ENCODE measurements at places on chromosomes 5 and 9.

DNA sequence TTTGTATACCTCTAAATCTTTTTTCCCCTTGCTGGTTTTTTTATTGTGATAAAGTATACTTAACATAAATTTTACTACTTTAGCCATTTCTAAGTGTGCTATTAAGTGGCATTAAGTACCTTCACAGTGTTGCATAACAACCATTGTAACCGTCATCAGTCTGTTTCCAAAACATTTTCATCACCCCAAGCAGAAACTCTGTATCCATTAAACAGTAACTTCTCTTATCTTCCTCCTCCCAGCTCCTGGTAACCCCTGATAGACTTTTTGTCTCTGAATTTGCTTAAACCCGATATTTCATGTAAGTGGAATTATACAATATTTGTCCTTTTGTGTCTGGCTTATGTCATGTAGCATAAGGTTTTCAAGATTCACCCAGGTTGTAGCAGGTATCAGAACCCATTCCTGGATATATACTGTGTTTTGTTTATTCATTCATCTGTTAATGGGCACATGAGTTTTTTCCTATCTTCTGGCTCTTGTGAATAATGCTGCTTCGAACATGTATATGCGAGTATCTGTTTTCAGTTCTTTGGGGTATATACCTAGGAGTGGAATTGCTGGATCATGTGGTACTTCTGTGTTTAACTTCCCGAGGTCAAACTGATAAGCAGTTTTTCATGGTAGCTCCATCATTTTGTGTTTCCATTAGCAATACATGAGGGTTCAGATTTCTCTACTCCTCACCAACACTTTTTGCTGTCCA, 66.4 kb downstream of the EHMT1 start:
- DNase-seq = no peak

DNA sequence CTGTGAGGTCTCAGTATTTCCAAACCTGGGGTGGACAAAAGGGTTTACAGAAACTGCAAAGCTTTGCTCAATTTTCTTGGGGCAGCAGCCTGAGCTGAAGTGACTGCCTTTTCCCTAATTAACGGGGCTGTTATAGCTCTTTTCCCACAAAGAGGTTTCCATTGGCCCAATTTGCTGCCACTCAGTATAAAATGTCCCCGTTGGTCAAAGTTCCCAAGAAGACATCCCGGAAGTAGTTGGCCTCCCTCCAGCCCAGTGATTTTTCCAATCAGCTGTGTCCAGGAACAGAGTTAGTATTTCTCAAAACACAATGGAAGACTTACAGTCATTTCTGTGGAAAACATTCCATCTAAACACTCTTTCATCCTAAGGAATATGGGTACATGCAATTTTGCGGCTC, 643.6 kb downstream of the ACTL7B start:
- no peak for DNase-seq

DNA sequence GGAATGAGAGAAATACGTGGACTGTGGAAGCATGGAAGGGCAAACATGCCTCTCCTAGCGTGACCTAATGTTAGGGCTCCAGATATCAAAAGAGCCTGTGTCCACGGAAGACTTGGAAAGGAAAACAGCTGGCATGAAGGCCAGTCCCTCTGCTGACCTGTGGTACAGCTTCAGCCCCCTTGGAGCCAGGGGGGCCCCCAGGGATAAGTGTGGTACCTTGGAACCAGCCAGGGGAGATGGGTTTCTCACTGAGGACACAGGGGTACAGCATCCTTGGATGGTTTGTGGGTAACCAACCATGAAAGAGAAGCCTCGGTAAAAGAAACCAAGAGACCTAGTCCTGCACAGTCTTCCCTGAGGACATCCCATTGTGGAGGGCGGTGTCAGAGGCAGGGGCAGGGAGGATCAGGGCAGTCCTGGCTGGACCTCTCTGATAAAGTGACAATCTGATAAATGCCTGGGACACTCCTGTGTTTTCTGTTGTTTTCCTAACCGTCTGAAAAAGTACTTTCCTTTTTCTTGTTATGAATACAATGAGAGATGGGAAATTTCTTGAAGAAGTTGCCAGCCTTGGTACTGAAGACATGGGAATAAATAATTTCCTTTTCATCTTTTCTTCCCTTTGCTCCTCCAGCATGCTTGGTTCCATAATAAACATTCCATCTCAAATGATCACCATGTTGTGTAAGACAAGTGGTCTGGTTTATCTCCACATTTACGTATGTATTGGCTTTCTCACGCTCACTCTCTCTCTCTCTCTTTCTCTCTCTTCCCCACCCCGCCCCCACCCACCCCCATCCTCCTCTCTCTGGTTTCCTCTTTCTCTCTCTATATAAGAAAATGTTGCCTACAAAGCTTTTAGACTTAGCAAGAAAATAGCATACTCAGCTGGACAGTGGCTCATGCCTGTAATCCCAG, 102.1 kb downstream of the SUSD1 start:
- peak; percentile 91 for DNase-seq

GRCh38 chr9:75454043-75454442, 365.7 kb downstream of the OSTF1 start:
- DNase-seq = no peak

GRCh38 chr5:170582644-170583330, 79.0 kb downstream of the KCNIP1 start:
- no peak for DNase-seq

DNA sequence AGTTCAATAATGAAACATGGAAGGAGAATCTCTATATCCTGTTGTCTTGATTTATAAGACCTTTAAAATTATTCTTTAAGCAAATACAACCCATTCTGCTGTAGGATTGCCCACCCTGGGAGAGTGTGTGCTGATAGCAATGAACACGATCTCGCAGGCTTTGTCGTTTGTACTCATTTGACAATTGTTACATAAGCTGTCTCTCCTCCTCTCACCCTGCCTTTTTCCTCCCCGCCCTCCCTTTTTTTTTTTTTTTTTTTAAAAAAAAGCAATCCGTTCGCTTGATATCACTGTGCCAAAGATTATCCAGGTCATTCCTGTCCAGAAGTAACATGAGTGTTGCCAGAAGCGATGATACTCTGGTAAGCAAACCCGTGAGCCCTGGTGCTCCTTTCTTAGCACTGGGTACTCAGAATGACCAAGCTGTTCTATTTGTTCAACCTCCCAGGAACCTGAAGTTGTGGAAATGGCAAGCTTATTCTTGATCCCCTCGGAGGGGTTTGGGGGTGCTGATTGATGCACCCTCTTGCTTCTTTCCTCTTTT, 82.7 kb upstream of the CTSL start:
- no peak for DNase-seq

DNA sequence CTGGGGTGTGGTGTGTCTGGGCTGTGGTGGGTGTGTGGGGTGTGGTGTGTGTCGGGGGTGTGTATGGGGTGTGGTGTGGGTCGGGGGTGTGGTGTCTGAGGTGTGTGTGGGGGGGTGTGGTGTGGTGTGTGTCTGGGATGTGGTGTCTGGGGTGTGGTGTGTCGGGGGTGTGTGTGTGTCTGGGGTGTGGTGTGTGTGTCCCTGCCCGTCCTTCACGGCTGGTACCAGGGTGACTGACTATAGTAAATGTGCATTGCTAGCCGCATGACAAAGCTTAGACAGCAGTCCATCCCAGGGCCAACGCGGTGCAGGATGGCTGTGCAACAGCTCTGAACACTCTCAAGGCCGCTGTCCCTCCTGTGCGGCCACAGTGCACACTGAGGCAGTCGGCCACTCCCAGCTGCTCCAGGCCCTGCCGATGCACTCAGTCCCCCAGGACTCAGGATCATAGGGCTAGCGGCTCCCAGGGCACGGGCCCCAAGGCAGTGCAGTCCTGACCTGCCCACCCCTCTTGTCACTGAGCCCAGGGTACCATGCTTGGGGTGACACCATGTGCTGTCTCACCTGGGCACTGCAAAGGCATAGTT, 54.0 kb downstream of the SECISBP2 start:
- no peak for DNase-seq

GRCh38 chr9:134502809-134503211, 138.8 kb upstream of the COL5A1 start:
- DNase-seq = peak; percentile 95

- no peak for DNase-seq
These were observed 199.5 kb upstream of the PUM3 start for GRCh38 chr9:3043369-3043768.

- DNase-seq = no peak
These were observed 339.6 kb upstream of the SGCD start for GRCh38 chr5:155987265-155987810.

GRCh38 chr9:98195671-98196070, 3.2 kb upstream of the CORO2A start:
- no peak for DNase-seq

DNA sequence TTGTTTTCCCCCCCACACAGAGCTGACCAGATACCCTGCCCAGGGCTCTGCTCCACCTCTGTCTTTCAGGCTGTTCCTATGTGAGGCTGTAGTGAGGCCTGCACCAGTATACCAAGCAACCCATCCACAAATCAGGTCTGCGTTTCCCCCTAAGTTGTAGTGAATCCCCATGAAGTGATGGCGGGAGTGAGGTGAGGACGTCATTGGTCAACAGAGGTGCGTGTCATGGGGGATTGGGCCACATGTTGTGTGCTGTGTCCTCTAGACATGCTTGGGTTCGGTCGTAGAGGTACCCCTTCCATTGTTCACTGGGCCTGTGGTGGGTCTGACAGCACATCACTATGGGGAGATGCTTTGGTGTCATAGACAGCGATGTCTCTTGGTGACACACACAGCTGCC, 184.6 kb downstream of the CACNA1B start:
- no peak for DNase-seq

DNA sequence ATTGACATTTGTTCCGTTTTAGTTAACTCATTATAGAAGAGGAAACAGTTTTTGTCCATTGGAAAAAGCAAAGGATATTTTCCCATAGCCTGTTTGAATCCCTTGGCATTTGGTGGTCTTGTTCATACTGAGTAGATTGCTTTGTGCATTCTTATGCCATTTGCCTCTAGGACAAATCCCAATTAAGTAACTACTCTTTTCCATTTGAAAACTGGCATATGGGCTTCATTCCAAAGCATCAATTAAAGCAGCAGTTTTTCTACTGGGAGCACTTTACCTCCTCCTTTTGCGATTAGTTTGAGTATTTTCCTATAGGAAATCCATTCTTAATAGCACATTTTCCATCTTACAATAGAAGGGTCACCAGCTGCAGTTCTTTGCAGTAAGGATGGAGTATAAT, 31.2 kb downstream of the GPR21 start:
- no peak for DNase-seq

DNA sequence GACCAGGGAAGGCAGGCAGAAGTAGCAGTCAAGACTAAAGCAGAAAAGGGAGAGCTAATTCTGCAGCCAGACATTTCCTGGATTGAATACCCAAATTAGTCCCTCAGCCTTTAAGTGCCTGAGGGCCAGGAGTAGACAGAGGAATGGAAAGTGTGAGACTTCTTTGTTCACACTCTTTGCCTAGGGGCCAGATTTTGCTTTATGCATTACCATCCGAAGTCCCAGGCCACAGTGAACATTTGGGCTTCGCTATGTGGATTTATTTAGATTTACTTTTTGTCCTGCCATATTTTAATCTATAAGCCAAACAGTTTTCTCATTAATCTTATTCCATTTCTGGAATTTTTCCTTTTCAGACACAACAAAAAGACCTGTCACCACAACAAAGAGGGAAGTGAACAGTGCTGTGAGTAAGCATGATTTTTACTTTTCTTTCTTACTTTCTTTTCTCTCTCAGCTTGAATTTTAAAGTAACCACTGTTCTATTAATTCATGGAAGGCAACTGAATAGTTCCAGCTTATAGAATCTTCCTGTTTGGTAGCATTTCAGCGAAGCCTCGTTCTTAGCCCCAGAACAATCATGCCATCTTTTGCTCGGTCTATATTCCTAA, 52.6 kb downstream of the PDCD1LG2 start:
- DNase-seq = no peak
